ENCODE measurements at places on chromosomes 1 and 21. TPM values are rescaled to one million over a fixed set of nuclear protein-coding genes. Genes with fewer than 3 reads are reported as not detected.

TIE1 gene
- total RNA-seq = 694 TPM

NEGR1 gene
- total RNA-seq = 4.8 TPM

MPL gene
- not detected for total RNA-seq

FBLIM1 gene
- 319 TPM for total RNA-seq

PPIAL4G gene
- not detected for total RNA-seq

PTGS2 gene
- total RNA-seq = 3.4 TPM

TTC13 gene
- total RNA-seq = 19.4 TPM

PEF1 gene
- 63.7 TPM for total RNA-seq

MARK1 gene
- 1.7 TPM for total RNA-seq

CDCA8 gene
- 10.1 TPM for total RNA-seq

NBPF4 gene
- total RNA-seq = not detected

Measured in endothelial cell of coronary artery (primary cell).